ENCODE measurements at places on chromosomes 7 and 10.
A peak's percentile ranks its signal among the peaks of the same experiment; 100 is the strongest.

DNA sequence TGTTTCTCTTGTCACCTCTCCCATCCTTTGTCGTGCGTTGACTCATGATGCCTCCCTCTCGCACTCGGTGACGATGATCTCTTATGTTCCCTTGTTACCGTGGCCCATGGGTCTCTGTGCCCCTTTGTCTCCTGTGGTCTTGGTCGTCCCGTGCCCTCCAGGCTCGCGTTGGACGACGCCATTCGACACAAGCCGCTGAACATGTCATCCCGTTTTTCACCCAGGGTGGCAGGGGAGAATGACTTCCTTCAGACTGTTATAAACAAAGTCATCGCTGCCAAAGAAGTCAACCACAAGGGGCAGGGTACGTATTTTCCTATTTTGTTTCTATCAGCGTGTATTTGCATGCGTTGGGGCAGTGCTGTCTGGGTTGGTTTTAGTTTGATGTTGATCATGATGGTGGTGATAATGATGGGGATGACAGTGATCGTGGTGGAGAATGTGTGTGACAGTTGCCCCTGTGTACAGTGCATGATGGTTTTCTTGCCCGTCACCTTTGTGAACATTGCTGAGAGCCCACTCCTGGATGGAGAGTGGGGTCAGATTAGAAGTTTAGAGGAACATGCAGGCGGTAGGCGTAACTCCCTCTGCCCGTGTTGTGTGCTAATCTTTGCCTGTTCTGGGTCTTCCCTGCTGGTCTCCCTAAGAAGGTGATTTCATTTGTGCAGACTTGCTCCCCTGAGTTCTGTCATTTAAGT is 107.0 kb downstream of the DOCK1 start:
- no peak for DNase-seq

DNA sequence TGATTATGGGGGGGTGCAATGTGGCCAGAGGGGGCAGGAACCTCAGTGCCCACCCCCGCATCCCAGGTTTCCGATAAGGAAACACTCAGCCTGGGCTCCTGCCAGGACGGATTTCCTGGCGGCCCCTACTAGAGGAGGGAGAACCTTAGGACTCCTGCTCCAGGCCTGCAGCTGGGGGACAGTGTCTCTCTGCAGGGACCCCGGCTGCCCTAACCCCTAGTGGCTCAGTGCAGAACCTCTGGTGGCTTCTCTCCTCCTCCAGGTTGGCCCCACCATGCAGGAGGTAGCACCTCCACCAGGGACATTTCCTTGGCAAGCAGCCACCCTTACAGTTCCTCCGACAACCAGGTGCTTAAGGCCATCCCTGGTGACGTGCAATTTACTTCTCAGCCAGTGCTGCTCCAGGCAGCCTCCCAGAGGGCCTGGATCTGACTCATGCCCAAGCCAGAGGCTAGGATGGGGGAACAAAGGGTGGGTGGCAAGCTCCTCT is 31.9 kb downstream of the SH2B2 start:
- DNase-seq: peak; percentile 44

- no peak for DNase-seq
Measured at GRCh38 chr7:120412139-120413050, 139.4 kb downstream of the KCND2 start.

DNA sequence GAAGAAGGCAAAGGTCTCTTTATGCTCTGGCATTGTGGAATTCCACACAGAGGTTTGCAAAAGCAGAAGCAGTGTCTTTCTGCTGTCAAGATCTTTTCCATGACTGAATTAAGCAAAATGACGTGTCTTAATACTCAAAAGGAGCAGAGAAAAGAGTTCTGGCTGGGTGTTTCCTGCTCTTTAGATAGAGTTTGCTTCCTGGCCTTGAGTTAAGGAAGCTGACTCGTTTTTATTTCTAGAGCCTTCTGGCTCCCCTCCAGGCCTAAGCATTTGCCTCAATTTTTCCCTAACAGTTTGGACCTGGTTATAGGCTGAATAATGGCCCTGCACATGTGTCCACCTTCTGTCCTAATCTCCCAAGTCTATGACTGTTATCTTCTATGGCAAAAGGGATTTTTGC is 21.6 kb downstream of the TAS2R41 start:
- DNase-seq: no peak
